Mammary epithelial cell (primary cell): ENCODE measurements at places on chromosomes 6 and 20. TPM values are rescaled to one million over a fixed set of nuclear protein-coding genes. Genes with fewer than 3 reads are reported as not detected.

DNA sequence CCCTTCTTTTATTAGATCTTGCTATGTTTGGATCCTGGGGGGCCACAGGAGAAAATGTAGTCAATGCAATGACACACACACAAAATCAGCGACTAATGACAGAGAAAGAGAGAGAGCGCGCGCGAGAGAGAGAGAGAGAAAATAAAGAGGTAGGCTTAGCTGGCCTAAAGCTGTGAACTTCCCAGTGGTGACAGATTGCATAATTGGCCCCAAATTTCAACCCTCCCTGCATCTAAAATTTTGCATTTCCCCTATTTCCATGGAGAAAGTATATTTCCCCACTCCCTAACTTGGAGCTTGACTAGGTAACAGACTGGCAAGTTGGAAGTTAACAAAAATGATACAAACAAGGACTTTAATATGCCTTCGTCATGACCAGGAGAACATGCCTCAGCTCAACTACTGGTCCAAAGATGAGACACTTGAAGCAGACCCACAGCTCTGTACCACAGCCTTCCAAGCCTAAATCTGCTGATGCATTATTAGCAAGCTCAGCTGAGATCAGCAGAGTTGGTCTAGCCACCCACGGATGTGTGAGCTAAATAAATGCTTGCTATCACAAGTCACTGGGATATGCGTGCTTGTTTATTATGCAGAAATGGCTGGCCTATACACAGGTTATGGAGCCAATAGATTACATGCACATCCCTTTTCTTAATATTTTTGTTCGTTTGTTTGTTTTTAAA is 118.1 kb upstream of the PRDM1 start:
- DNase-seq = no peak

- no peak for DNase-seq
These were observed 5.7 kb downstream of the SIM1 start for GRCh38 chr6:100458841-100459591.

DNA sequence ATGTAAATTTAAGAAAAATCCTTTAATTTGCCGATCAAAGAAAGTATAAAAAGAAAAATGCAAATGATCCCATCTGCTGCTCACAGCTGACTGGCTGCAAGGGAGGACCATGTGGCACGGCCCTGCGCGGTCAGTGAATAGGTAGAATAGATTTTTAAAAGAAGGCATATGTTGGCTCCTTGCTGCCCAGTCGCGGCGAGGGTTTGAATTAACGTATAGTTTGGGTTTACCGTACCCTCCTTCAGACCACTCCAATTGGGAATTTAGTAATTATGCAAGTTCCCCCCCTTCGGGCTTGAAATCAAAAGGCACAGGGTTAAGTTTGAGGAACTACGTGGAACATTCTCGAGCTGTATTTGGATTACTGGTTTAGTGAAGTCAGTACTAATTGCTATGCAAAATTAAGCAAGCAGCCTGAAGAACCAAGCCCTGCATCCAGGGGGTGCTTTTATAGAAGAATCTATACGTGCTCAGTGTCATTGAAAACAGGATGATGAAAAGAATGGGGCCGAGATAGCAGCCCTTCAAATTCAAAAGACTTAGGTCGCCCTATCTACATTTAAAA is 1.1 kb upstream of the BEND3 start:
- peak; percentile 16 for DNase-seq

DNA sequence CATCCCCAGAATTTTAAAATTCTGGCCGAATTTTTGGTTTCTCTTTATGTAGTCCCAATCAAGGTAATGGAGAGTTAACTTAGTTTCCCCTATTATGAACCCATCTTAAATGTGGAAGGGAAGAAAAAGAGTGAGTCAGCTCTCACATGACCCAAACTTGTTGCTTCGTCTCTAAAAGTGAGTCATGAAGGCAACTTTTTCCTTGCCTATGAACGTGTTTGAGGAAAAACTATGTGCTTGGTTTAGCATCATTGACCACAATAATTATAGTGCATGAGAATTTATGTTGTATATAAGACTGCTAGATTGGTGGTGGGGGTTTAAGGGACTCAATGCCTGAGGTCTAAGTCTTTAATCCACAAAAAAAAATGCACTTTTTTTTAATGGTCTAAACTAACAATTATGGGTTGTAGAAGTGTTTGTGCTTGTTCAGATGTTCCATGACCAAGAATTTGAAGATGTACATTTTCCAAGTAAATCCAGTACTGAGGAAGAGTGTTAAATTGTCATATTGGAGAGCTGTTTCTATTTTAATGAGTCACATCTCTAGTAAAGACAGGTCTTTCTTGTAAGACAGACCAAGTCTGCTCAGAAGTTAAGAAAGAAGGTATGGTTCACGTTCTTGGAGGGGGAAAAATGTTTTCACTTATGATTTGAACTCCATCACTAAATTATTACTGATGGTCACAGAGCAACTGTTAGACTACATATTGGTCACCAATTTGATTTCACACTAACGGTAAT is 409.9 kb upstream of the MARCKS start:
- peak; percentile 90 for DNase-seq

DNA sequence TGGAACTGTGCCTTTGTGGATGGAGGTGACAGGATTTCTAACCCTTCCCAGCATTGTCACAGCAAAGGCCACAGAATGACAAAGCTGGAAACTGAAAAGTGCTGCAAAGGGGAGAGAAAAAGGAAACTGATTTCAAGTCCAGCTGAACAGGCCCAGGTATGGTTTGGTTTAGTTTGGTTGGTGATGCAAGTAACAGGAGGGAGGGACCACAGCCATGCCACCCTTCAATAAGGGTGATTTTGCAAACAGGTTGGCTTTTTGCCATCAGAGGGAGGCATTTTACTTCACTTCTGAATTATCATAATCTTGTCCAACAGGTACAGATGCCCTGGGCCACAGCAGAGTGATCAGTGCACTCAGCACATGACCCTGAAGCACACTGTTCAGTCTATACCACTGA is 6.6 kb downstream of the FITM2 start:
- DNase-seq = no peak

- no peak for DNase-seq
These were observed 17.6 kb downstream of the GHRH start for GRCh38 chr20:37243937-37244571.

- peak; percentile 41 for DNase-seq
These were observed 159.2 kb downstream of the CD109 start for GRCh38 chr6:73854998-73855718.

DNA sequence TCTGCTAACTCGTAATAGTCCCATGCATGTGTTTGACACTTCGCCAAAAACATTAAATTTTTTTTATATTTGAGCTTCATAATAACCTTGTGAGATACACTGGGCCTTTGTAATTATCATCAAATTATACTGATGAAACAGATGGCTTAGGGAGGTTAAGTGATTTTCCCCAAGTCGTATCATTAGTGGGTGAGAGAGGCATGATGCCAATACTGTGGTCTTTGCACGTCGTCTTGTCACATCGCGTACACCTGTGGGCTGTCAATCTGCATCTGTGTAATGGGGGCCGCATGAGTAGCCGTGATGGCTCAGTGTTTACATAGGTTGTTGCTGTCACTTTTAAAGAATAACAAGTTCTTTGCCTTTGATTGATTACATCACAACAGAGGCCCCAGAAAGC is 1.7 kb downstream of the PRL start:
- no peak for DNase-seq

Gene OPRM1
- not detected for total RNA-seq
